Stimulated activated CD4-positive, alpha-beta T cell treated with anti-CD3 and anti-CD28 coated beads, Interleukin-1b, Interleukin-23, amount 100 ng/mL, for 1 hour (primary cell): ENCODE measurements at places on chromosomes 4 and X.

- DNase-seq: no peak
Measured at GRCh38 chr4:105164548-105164947, 17.9 kb downstream of the TET2 start.

DNA sequence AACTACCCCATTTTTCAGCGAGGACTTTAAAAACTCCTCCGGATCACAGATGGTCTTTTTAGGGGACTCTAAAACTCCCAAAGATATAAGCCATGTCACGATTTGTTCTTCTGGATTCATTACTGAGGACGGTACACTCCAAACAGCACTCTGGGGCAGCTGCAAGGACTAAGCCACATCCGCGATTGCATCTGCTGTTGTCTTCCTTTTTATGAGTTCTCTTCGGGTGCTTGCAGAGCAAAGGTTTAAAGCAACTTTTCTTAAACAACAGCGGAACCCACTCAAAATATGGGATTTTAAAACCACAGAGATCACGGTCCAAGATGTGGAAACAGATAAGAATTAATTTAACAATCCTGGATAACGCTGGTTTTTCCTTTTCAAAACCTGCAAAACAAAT lies at the start of gene ARHGEF6:
Gene ARHGEF6, minus strand, starts transcription at position 170 of the 400 bp plus-strand sequence. Its CDS starts 50 bp downstream, at position 120.
- no peak for DNase-seq

DNA sequence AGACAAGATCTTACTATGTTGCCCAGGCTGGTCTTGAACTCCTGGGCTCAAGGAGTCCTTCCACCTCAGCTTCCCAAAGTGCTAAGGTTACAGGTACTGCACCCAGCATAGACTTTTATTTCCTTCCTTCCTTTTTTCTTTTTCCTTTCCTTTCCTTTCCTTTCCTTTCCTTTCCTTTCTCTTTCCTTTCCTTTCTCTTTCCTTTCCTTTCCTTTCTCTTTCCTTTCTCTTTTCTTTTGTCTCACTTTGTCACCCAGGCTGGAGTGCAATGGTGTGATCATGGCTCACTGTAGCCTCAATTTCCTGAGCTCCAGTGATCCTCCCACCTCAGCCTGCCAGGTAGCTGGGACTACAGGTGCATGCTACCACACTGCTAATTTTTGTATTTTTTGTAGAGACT lies 19.4 kb downstream of the DLG3 start:
- no peak for DNase-seq

GRCh38 chrX:27599928-27600327 lies 9.8 kb downstream of the DCAF8L2 start:
- DNase-seq: no peak

DNA sequence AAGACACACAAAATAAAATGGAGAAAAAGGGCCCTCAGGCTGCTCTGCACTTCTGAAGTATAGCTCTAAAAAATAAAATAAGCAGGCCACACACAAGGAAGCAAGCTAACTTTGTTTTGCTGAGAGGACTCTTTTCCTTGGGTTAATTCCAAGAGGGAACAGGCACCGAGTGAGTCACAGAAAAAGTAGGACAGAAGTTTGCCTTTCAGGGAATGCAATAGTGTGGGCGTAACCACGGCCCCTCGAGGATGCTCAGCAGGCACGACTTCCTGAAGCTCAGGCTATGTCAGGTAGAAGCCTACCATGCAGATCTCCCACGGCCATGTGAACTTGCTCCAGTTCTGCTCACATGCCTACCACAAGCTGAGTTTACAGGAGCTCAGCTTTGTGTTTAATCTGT lies 22.1 kb downstream of the PPP1R2C start:
- no peak for DNase-seq
